ENCODE measurements at places on chromosomes 6 and 20.

GRCh38 chr6:20265842-20266241, 53.6 kb upstream of the MBOAT1 start:
- no peak for DNase-seq

DNA sequence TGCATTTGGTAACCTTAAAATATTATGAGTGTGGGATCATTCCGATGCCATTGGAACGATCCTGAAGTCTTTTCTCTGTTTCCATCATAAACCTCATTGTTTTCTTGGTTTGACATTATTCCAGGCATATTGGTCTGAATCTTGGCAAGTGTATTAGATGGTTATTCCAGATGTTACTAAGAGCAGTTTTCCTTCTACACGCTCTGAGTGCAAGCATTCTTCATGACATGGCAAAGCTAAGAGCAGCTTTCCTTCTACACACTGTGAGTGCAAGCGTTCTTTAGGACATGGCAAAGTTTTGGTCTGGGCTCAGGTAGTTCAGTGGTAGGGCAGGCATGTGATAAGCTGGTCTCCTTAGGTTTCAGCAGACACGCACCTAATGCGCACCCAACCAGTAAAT, 53.0 kb downstream of the SMOC2 start:
- DNase-seq, result no peak

DNA sequence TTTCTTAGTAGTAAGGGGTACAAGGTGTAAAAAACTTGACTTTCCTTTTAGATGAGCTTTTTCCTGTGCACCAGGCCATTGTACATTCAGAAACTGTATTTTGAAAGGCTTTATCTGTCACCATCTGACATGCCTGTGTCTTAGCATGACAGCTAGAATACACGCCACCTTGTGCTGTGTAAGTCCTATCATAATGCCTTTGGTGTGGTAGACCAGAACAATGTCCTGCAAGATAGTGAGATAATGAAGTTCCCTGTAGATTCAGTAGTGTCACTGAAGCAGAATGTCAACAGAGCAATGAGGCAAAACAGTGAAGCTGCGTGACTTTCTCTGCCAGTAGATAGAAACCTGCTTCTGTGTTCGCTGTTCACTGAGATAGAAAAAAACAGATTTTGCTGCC, 105.8 kb downstream of the JAG1 start:
- no peak for DNase-seq

GRCh38 chr6:124551711-124552233, 410.5 kb upstream of the RNF217 start:
- DNase-seq, result no peak

- DNase-seq, result no peak
Measured at GRCh38 chr6:161130967-161131766, 139.6 kb downstream of the MAP3K4 start.

- no peak for DNase-seq
Measured at GRCh38 chr6:112330071-112330878, 16.9 kb upstream of the RFPL4B start.

DNA sequence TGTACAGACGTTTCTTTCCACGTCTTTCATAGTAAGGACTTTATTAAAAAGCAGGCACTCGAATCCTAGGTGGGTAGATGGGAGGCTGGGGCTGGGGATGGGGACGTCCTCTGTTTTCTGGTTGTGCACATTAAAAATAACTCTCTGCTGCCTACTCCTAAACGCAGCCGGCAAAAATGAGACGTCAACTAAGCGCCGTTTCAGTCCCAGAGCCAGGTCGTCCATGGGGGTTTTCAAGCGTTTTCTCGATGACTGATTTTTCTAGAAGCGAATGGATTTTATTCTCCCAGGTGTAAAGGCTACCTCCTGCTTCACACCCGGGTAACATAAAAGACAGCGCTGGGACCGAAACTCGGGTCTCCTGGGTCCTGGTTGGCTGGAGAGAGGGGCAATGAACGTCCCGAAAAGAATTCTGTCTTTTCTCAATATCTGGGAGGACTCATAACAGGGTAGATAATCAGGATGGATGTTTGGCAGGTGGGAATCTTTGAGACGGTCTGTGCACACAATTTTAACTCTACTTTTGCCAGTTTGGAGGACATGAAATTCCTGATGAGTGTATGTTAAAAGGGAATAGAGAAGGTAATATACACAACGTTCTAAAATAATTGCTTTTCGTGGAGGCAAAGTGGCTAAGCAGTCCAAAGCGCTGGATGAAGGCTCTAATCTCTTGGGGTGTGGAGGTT, 25.2 kb downstream of the GPX6 start:
- no peak for DNase-seq

DNA sequence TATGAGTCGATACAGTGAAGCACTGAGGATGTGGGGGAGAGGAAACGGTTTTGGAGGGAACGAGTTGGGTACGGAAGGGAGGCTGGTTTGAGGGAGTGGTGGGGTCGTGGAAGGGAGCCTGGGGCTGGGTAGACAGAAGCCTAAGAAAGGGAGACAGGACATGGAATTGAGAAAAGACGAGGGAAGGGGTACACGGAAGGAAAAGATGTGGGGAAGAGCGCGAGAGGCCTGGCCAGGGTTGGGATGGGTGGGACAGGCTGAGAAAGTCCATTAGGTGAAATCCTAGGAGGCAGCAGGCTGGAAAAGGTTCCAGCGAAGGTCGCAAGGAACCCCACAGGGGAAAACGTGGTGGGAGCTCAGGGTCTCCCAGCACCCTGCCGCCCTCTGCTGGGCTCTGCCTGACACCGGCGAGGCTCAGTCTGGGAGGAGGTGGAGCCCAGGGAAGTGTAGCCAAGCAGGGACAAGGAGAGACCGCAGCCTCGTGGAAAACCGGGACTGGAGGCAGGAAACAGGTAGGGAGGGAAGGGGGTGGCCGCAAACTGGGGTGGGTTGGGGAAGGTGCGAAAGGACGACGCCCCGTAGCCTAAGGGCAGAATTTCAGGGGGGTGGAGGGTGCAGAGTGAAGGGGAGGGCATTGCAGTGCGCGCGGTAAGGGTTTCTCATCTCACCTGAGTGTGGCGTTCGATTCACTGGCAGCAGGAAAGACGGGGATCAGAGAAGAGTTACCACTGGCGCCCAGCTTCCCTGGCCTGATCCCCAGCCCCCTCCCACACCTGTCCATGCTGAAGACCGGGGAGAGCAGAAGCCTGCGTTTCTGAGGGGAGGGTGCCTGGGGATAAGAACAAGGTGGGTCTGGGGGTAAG, 4.3 kb downstream of the GABBR1 start:
- no peak for DNase-seq

DNA sequence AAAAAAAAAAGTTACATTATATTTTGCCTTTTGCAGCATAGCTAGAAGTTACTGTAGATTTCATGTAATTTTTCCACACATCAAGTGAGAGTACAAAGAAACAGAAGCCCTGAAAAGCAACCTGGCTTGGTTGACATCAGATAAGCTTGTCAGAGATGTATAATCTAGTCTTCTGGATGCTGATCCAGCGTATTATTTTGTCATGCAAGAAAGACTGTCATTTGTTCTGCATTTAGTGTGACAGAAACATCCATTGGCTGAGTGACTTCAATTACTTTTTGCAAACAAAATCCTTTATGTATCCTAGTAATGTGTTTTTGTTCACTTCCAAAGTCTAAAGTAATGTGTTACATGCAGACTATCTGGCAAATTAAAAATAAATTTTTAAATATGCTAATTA, 75.3 kb downstream of the FAM83B start:
- no peak for DNase-seq

GRCh38 chr6:88641178-88641903, 322.1 kb downstream of the RNGTT start:
- no peak for DNase-seq

- no peak for DNase-seq
Measured at GRCh38 chr20:44731657-44732056, 14.0 kb upstream of the KCNK15 start.

DNA sequence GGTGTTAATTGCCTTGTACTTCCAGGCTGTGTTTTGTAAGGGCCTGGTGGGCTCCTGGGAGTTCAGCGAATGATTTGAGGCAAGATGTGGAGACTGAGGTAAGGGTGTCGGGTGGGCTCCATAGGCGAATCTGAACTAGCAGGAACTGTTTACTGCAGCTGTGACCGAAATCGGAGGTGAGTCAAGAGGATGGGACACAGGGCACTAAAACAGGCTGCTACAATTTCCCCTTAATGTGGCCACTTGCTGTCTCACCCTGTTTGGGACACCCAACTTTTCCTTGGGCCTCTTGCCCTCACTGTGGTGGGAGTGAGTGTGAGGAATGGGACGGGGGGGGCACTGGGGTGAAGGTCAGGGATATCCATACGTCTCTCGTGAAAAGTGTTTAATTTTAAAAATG, 53.9 kb upstream of the MCUR1 start:
- no peak for DNase-seq

DNA sequence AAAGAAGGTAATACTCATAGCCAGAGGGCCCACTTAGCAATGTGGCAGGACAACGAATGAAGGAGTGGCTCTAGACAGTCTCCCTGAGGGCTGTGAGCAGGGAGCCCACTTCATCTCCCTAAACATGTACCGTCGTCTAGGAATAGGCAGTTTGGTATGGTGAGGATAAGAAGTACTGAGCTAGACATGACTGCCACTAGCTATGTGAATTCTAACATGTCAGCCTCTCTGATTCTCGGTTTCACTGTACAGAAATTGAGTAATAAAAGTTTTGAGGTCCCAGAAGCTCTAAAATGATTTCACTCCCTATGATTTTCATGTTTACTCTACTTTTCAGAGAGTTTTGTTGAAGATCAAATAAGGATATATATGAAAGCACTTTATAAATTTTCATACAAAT, 107.1 kb downstream of the AHI1 start:
- DNase-seq, result no peak

DNA sequence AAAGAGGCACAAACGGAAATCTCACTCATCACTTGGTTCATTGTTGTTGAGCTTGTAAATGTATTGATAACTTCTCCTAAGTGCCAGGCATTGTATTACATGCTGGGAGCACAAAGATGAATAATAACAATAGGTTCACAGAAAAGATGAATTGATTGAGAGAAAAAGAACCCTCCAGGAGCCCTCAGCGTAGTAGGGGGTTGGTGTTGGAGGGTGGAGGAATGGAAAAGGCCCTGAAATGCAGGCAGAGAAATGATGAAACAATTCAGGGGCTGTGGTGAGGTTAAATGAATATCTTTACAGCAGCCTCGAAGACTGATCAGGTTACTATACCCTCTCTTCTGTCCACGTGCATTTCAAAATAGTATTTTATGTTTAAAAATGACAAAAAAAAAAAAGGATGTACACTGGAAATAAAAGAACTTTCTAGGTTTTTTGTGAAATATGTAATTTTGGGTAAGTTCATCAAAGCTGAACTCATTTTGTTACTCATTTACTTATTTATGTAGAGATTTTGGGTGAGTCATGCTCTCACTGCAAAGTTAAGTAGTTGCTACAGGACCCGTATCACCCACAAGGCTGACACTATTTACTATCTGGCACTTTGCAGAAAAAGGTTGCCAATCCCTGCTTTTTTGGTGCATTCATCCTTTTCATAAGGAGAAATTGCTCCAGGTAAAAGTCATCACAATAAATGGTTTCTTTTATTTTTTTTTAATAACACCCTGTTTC, 277.3 kb downstream of the ZNF217 start:
- DNase-seq, result no peak

DNA sequence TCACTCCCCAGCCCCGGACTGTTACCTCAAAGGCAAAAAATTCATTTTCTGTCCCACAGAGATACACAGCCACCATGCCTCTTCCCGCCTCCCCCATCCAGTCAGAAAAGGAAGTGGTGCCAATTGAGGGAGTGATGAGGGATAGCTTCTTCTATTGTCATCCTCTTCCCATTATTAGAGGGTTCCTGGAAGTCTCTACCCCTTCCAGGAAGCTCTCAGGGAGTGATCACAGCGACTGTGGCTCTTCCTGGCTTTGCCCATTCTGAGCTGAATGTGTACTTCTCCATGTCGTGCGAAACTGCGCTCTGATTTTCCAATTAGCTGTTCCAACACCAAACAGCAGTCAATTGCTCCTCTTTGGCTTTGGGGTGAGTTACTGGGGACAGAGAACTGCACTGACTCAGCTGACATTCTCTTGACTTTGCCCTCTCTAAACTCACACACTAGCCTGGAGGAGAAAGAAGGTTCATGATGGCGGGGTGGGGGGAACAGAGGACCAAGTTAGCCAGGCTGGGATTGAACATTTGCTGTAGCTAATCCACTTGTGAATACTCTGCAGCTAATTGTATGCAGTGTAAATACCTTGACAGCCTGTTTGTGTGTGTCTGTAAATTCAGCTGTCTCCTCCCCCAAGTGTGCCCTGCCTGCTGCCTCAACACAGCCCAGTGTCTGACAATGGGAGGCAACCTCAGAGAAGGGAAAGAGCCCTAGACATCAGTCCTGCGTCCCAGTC, 2.4 kb upstream of the MDGA1 start:
- no peak for DNase-seq

GRCh38 chr6:126307849-126308248, 32.1 kb upstream of the CENPW start:
- peak; percentile 34 for DNase-seq

GRCh38 chr6:135831016-135831415, 20.5 kb upstream of the PDE7B start:
- DNase-seq, result no peak

DNA sequence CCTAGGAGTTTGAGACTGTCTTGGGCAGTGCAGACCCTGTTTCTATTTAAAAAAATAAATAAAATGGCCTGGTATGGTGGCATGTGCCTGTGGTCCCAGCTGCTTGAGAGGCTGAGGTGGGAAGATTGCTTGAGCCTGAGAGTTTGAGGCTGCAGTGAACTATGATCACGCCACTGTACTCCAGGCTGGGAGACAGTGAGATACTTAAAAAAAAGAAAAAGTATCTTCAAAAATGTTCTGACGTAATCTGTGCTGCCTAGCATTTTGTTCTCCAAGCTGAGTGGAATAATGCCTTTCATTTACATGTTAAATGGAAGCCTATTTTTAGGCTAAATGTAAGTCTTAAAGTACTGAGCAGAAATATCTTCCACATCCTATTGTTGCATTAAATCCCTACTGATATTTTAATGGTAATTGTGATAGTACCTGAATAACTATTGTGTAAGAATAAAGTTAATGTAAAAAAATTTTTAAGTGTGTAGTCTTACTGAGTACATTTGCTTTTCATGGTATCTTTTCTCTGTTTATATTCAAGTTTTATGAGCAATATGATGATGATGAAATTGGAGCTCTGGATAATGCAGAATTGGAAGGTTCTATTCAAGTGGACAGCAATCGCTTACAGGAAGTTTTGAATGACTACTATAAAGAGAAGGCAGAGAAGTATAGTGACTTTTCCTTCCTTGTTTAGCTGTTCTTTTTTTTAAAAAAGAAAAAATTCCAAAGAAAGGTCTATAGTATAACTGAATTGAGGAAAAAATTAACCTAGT, 4.2 kb upstream of the ZC2HC1B start:
- DNase-seq, result no peak

GRCh38 chr6:100216760-100217159, 222.7 kb upstream of the MCHR2 start:
- DNase-seq, result no peak

DNA sequence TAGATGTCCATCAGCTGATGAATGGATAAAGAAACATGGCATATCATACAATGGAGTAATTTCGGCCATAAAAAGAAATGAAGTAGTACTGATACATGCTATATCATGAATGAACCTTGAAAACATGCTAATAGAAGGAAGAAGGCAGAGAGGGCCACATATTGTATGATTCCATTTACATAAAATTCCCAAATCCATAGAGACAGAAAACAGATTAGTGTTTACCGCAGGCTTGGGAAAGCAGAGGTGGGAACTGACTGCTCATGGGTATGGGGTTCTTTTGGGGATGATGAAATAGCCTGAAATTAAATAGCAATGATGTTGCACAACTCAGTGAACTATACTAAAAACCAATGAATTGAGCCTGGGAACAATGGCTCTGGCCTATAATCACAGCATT, 58.3 kb downstream of the SERAC1 start:
- DNase-seq, result no peak
